ENCODE measurements at places on chromosomes 1 and 21.
A peak's percentile ranks its signal among the peaks of the same experiment; 100 is the strongest.

- no peak for DNase-seq
Measured at GRCh38 chr1:216350186-216350585, 73.1 kb downstream of the USH2A start.

GRCh38 chr1:18925279-18925678 lies 22.9 kb upstream of the ALDH4A1 start:
- no peak for DNase-seq

GRCh38 chr1:182688436-182689205 lies 4.2 kb upstream of the RGS8 start:
- no peak for DNase-seq

- no peak for DNase-seq
Measured at GRCh38 chr1:92439291-92439690, 47.4 kb downstream of the GFI1 start.

DNA sequence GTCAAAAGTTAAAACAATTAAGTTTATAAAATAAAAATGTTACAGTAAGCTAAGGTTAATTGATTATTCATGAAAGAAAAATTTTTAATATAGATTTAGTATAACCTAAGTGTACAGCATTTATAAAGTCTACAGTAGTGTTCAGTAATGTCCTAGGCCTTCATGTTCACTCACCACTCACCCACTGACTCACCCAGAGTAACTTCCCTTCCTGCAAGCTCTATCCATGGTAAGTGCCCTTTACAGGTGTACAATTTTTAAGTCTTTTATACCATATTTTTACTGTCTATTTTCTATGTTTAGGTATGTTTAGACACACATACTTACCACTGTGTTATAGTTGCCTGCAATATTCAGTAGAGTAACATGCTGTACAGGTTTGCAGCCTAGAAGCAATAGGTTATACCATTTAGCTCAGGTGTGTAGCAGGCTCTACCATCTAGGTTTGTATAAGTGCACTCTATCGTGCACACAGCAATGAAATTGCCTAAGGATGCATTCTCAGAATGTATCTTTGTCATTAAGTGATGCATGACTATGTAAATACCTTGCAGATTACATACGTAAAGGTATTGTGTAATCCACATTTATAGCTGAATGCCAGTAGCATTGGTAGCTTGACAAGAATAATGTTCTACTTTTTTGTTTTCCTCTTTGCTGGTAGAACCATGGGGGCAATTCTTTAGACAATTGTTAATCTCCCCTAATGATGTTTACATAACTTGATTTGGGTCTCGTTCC lies 35.7 kb upstream of the GPR88 start:
- DNase-seq: peak; percentile 29

DNA sequence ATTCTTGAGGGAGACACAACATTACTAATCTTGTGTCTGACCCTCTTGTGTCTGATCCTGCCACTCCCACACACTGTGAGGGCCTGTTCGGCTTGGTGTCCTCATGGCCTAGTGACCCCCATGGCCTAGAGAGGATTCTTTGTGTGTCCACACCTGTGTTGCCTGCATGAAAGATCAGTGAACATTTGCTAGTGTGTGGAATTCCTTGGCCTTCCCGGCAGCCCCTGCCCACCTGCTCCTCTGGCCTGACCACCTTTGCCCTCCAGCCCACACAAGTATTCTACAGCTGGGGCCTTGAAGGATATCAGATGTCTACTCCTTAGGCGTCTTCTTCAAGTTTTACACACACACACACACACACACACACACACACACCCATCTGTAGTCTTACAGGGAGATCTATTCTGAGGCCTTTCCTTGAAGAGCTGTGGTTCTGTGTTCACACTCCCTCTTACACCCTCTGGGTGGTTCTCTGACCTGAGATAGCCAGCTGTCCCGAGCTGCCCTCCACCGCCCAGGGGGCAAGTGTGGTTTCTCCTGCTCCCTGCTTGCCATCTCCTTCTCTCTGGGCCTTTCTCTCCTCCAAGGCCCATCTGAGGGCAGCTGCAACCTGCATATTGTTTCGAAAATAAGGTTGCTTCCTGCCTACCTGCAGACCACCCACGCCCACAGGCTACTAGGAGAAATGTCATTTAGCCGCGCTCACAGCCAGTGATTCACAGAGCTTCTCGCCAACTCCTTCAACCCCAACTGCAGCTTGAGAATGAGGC lies 45.4 kb downstream of the CD247 start:
- no peak for DNase-seq

GRCh38 chr1:110893908-110894490 lies 21.1 kb downstream of the CD53 start:
- no peak for DNase-seq

DNA sequence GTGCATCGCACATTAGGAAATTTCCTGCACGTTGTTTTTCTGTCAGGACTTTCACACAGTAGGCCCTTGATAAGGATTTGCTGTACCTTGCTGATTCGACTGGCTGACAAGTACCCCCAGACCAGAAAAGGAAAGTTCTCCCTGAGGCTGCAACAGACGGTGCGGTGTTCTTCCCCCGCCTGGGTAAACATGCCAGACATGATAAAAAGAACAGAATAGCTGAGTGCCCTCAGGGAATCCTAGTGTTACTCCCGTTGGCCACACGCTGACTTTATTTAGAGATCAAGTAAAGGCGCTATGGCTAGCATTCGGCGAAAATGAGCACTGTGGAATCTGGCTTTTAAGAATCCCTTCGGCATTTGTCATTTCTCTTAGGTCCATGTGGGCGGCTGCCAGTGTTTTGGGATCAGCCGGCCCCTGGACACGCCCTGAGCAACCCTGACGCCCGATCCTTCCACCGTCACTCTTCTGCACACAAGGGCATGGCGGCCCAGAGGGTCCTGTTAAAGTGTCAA lies 607.7 kb downstream of the KIF26B start:
- no peak for DNase-seq

DNA sequence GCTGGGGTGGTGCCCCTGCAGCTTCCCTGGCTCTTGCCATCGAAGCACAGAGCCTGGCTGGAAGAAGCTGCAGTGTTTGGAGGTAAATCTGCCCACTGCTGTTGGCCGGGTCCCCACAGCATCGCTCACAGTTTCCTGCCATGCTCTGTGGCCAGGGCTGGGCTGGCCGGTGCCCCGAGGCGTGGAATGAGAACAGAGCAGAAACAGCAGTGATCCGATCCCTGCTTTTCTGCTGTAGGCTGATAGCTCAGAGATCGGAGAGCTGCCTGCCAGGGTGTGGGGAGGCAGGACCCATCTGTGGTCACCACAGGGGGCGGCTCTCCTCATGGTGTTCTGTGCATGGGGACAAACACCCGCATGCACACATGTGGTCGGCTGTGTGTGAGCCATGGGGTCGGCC lies 11.5 kb downstream of the SLC45A1 start:
- no peak for DNase-seq

DNA sequence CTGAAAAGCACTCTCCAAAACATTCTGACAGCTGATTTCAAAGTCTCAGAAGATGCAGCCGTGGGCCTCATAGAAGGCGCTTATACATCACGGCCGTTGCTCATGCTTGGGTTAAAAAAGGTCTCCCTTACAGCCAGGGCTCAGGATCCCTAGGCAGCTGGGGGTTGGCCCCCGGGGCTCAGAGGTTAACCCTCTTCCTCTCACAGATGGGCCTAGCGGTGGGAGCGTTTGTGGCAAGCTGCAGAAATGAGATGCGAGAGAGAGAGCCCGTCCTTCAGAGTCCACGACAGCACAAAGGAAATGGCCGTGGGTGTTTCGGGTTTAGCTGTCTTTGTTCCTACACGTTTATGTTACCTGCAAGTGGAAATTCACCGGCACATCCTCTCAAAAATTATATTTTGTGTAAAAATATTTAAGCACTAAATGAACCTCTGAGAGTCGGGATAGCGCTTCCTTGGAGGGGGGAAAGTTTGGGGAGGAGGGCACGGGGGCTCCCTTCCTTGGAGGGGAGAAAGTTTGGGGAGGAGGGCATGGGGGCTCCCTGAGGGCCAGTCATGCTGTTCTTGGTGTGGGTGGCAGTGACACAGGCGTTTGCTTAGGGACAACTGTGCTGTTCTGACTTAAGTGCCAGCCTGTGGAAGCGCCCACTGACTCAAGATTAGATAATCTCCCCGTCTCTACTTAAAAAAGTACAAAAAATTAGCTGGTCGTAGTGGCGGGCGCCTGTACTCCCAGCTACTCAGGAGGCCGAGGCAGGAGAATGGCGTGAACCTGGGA lies 20.5 kb upstream of the PRDM15 start:
- DNase-seq: no peak

- DNase-seq: no peak
Measured at GRCh38 chr1:17958704-17959103, 148.9 kb upstream of the IGSF21 start.

GRCh38 chr1:201461645-201462441 lies 7.1 kb downstream of the PHLDA3 start:
- peak; percentile 98 for DNase-seq

DNA sequence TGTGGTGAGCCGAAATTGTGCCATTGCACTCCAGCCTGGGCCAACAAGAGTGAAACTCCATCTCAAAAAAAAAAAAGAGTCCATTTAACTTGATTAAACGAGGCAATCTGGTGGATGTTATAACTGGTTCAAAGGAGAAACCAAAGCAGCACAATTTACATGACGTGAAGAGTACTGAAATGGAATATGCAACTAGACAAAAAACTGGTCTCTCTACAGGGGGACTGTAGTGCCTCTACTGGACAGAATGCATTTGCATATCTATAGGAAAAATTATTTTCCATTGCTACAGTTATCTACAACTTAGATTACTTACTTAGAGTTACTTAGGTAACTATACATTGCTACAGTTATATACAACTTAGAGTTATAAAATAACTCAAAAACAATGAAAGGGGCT lies 2.7 kb upstream of the CAPN2 start:
- DNase-seq: peak; percentile 71
